Psoas muscle (tissue), 8 donors: ENCODE measurements at places on chromosomes 1 and 21.
A peak's percentile ranks its signal among the peaks of the same experiment; 100 is the strongest.

DNA sequence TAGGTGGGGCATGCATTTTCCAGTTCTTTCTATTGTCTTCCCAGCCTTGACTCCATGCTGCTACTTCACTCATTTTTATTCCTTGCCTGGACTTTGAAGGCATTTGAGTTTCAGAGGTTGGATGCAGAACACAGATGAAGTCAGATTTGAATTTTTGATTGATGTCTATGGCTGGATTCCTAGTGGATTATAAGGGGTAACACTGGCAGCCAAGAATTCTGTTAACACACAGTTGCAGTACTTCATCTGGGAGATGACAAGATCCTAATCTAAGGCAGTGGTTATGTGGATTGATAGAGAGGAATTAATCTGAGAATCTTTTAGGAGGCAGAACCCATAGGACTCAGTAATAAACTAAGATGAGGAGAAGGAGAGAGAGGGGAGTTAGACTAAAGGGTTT is 439.0 kb upstream of the USP24 start:
- H3K4me1 ChIP-seq: peaks cover 6% of the 10 kb centered on the region
- no peaks in the 10 kb centered on the region for H3K27me3 ChIP-seq
- DNase-seq: no peak
- H3K36me3 ChIP-seq: no peaks in the 10 kb centered on the region
- H3K4me3 ChIP-seq: no peak overlapping the region

DNA sequence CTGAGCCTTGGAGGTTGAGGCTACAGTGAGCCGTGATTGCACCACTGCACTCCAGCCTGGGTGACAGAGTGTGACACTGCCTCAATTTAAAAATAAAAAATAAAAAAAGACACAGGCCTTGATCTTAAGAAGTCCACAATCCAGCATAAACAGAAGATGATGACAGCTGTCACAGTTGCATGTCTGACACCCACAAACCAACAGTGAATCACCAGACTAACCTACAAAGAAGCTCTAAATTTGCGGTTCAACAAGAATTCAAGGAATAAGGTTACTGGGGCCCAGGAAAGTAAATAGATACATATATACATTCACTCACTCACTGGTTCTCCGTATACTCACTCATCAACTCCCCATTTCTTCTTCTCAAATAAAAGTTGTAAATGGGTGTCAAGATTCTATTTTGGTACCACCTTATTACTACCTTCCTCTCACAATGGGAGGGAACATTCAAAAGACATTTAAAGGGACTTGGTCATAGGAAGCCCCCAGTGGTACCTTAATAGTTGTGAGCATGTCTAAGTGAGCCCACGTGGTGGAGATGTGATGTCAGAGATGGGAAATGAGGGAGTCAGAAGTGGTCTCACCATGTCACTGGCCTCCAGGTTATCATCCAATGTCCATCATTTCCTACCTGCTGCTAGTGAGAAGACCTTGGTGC is 66.9 kb upstream of the PRDX6 start:
- no peaks in the 10 kb centered on the region for H3K36me3 ChIP-seq
- no peak for DNase-seq
- H3K4me3 ChIP-seq: no peak overlapping the region
- H3K27ac ChIP-seq: no peak overlapping the region
- H3K4me1 ChIP-seq: peaks cover 8% of the 10 kb centered on the region

GRCh38 chr21:42493109-42494060 is 2.6 kb downstream of the RSPH1 start:
- H3K4me3 ChIP-seq: no peak overlapping the region
- no peaks in the 10 kb centered on the region for H3K36me3 ChIP-seq
- H3K4me1 ChIP-seq: peaks cover 5% of the 10 kb centered on the region
- no peak for DNase-seq
- no peaks in the 10 kb centered on the region for H3K27me3 ChIP-seq

GRCh38 chr1:45934947-45935346 is 131.5 kb downstream of the MAST2 start:
- H3K4me3 ChIP-seq: no peak overlapping the region
- no peaks in the 10 kb centered on the region for H3K27me3 ChIP-seq
- no peak overlapping the region for H3K27ac ChIP-seq
- peaks cover 66% of the 10 kb centered on the region for H3K36me3 ChIP-seq
- peaks cover 1% of the 10 kb centered on the region for H3K4me1 ChIP-seq
- DNase-seq: no peak

GRCh38 chr1:214280386-214281020 is 456 bp upstream of the SMYD2 start:
- DNase-seq: peak; percentile 68
- H3K4me3 ChIP-seq: peak overlapping the region; percentile 89
- H3K27ac ChIP-seq: peak overlapping the region; percentile 94
- peaks cover 22% of the 10 kb centered on the region for H3K4me1 ChIP-seq
- no peaks in the 10 kb centered on the region for H3K36me3 ChIP-seq

- no peaks in the 10 kb centered on the region for H3K36me3 ChIP-seq
- H3K4me3 ChIP-seq: peak overlapping the region; percentile 67
- H3K27ac ChIP-seq: no peak overlapping the region
- no peaks in the 10 kb centered on the region for H3K27me3 ChIP-seq
- H3K4me1 ChIP-seq: no peaks in the 10 kb centered on the region
- no peak for DNase-seq
These were observed 677 bp downstream of the NCAM2 start for GRCh38 chr21:20998886-20999285.

DNA sequence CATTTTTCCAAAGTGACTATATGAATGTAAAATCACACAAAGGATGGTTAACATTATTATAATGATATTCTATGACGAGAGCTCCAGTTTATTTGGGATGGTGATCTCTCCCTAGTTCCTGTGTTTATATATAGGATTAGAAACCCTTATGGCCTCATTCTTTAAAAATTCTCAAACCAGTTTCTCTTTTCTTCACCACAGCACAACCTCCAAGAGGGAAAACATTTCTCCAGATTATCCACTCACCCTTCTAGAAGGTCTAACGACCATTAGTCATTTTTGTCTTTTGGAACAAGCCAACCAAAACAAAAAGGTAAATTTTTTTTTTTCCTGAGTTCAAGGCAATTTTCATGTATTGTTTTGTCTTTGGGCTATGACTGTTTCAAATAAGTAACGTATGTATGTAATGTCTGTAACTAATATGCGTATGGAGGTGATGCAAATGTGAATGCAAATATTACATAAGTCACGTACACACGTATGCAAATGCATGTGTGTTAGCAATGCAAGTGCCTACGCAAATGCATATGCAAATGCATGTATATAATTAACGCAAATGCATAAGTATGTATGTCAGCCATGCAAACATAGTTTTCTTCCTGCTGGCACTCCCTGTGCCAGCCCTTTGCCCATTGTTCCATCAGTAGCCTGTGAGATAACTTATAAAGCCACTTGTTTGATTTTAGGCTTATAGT is 72.5 kb upstream of the MORC3 start:
- peaks cover 79% of the 10 kb centered on the region for H3K36me3 ChIP-seq
- H3K4me3 ChIP-seq: no peak overlapping the region

GRCh38 chr21:41325138-41325912 is 8.7 kb downstream of the FAM3B start:
- H3K36me3 ChIP-seq: no peaks in the 10 kb centered on the region
- H3K4me1 ChIP-seq: no peaks in the 10 kb centered on the region
- H3K27me3 ChIP-seq: peaks cover 6% of the 10 kb centered on the region
